ENCODE measurements at places on chromosomes 16 and 17.
A peak's percentile ranks its signal among the peaks of the same experiment; 100 is the strongest.

GRCh38 chr16:324451-325334 is 27.8 kb downstream of the AXIN1 start:
- DNase-seq: no peak

GRCh38 chr17:72426948-72427760 is 306.3 kb downstream of the SOX9 start:
- DNase-seq: no peak

DNA sequence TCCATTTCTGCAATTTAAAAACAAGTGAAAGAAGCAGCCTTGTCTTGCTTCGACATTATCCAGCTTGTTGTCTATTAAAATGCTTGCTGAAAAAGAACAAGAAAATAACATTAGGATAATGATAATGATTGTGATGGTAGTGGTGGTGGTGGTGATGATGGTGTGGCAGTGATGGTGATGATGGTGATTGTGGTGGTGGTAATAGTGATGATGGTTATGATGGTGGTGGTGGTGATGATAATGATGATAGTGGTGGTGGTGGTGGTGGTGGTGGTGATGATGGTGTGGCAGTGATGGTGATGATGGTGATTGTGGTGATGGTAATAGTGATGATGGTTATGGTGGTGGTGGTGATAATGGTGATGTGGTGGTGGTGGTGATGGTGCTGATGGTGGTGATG is 41.5 kb downstream of the C17orf67 start:
- DNase-seq: no peak

DNA sequence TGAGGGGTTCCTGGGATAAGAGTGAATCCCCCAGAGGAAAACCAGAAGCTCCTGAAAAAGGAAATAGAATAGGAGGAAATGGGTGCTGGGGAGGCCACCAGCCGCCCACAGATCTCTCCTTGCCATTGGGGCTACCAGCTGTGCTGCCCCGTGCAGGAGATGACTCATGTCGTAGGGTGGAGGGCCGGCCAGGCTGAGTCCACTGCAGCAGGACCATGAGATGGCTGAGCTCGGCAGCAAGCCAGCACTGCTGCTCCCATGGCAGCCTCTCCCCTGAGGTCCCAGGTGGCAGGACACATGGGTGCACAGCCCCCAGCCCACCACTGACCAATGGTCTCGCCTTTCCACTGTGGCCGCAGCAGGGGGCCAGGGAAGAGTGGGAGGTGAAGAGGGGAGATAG is 95.5 kb downstream of the GNAO1 start:
- DNase-seq: no peak

- no peak for DNase-seq
Observed at GRCh38 chr17:42347606-42348005, 40.6 kb downstream of the STAT3 start.

DNA sequence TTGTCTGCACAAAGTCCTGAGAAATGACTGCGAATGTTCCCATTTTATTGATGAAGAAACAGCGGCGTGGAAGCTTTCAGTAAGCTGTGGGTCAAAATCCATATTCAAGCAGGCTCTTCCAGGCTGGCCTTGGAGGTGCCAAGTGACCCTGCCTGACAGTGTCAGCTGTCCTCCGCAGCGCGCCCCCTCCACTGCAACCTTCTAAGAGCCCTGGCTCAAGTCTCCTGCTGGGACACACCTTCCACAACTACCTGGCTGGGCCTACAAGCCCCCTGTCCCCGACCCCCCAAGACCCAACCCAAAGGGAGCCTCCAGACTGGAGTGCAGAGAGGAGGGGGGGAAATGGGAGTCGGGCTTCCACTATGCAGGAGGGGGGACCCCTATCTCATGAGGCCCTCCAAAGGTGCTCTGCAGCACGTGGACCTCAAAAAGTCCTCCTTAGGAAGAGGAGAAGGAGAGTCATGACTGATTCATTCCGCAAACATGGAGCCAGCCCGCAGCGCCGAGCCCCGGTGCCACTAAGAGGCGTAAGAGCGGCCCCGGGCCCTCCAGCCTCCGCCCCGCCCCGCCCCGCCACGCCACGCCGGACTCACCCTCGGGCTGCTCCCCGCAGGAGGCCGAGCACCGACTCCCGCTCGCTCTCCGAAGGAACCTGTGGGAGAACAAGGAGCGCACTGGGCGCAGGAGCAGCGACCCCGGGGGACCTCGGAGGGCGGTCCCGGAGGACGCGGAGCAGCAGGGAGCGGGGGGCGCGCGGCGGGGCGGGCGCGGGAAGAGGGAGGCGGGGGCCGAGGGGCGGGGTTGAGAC is 574 bp downstream of the MPP3 start:
- peak; percentile 34 for DNase-seq

GRCh38 chr16:8026450-8026849 is 563.9 kb downstream of the TMEM114 start:
- no peak for DNase-seq

GRCh38 chr16:22962905-22963304 is 148.9 kb downstream of the HS3ST2 start:
- DNase-seq: no peak

GRCh38 chr16:19872935-19873334 is 11.7 kb downstream of the GPRC5B start:
- no peak for DNase-seq

Measured in epithelial cell of prostate (primary cell).